ENCODE measurements at places on chromosomes 13 and 19.

- no peak for DNase-seq
Observed at GRCh38 chr19:23823952-23824389, 65.3 kb upstream of the ZNF681 start.

- DNase-seq: no peak
Observed at GRCh38 chr13:29909081-29909730, 58.8 kb upstream of the UBL3 start.

- DNase-seq: no peak
Observed at GRCh38 chr19:4676955-4677731, 7.0 kb upstream of the MYDGF start.

DNA sequence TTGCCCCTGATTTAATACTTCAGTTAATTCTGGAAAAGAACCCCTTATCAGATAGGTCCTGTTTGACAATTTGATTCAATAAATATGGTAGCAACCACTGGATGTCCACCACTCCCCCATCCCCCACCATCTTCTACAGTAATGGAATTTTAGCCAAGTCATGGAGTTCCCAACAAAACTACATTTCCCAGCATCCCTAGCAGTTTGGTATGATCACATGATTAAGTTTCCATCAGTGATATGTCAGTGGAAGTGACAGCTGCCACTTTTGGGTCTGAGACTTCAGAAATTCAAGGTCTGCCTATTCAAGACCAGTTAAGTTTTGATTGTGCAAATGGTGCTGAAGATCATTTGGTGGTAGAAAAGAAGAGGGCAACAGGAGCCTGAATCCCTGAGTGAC is 85.5 kb downstream of the CACNA1A start:
- DNase-seq: no peak

GRCh38 chr13:52026246-52026626 is 1.7 kb downstream of the UTP14C start:
- no peak for DNase-seq

DNA sequence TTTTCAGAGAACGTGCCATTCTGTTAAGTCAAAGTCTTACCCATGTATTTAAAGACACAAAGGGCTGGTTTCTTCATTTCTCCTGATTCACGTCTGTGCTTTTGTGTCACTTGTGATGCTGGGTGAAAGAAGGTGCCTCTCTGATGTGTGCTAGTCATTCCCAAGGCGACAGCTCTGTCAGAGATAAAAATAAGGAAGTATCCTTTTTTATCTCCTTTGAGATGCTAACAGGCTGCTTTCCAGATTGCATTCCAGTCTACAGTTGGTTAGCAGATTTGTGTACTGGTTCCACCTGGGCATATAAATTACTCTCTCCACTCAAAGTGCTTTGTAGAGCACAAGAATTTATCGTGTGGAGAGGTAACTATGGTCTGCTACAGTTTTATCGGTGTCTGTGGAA is 33.5 kb upstream of the DCT start:
- no peak for DNase-seq

GRCh38 chr19:51123381-51123800 is 1.3 kb upstream of the SIGLEC9 start:
- no peak for DNase-seq

DNA sequence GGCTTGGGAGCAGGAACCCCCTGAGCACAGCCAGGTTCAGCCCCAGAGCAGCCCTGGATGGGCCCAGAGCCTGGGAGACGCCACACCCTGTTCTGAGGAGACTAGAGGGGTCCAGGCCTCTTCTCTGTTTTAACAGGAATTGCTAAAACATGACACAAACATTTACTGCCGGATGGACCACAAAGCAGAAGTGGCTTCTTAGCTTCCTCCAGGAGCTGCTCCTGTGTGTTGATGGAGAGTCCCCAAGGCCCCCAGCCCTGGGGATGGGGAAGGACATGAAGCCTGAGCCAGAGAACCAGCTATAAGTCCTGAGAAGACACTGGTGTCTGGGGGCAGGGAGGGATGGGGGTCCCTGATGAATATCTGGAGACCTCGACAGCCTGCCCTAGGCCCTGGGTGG is 14.6 kb downstream of the CEACAM3 start:
- no peak for DNase-seq

- no peak for DNase-seq
Observed at GRCh38 chr13:33665626-33666175, 152.2 kb upstream of the RFC3 start.
